ENCODE measurements at places on chromosomes 2 and 18. TPM values are rescaled to one million over a fixed set of nuclear protein-coding genes. Genes with fewer than 3 reads are reported as not detected.

DNA sequence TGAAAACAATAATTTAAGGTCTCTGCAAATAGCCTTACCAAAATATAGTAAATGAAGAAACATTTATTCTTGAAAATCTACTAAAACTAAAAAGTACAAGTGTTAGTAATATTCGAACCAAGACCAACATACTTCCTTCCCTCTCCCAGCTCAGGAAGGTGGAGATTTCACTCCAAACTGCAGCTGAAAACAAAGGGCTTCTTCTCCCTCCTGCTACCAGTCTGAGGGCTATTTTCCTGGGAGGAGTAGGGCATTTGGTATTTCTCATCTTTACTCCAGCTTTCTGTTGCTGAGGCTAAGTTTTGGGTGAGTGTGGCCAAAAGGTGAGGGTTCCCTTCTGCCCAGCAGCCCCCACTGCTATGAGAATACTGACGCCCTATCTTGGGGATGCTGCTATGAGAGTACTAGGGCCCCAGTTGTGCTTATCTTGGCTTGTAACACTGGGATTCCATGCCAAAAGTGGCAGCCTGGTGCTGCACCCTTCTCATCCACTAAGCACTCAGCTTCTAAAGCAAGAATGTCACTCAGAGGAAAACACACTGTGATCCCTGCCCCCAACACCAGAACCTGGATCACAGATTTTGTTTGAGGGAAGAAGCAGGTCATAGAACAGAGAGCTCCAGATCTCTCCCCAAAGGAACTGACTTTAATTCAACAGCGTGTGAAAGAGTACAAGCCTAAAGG lies 130.7 kb upstream of the KLF7 start:
- H3K27ac ChIP-seq, result no peak overlapping the region
- no peaks in the 10 kb centered on the region for H3K27me3 ChIP-seq
- no peak overlapping the region for H3K4me3 ChIP-seq

DNA sequence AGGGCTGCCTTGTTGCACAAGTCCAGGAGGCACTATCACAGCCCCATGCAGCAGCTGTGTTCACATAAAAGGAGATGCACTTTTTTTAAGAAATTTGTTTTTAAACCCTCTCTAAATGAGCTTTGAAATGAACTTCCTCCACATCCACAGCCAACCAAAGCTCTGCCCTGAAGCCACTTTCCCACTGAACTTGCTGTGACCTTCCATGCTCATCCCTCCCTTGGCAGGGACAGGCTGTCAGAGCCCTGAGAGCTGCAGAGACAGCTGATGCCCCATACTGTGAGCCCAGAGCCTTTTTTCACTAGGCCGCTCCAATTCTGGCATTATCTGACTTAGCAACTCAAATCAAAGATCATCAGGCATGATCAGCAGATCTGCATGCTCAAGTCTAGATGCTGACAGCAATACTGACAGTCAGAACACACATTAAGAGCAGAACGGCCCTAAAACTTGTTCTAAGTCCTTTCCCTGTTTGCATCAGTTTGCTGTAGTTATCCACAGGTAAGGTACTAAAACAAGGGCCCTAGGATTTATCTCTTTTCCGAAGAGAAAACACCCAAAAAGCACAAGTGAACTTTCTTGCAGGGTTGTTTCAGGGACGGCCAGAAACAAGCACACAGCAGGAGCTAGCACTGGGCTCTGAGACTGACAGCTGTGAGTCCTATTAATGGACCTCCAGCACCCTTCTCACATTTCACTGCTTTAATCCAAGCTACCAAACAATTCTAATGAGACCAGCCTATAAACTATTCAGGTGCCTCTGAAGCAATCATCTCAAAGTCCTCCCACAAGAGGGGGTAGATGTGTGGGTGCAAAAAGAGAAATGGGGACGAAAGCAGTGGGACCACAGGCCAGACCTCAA lies 34.9 kb downstream of the RNU4ATAC start:
- H3K27me3 ChIP-seq, result no peaks in the 10 kb centered on the region
- H3K4me3 ChIP-seq, result no peak overlapping the region
- DNase-seq, result no peak
- no peaks in the 10 kb centered on the region for H3K36me3 ChIP-seq
- H3K4me1 ChIP-seq, result peaks cover 8% of the 10 kb centered on the region

- no peak overlapping the region for H3K27ac ChIP-seq
- no peaks in the 10 kb centered on the region for H3K4me1 ChIP-seq
- no peak for DNase-seq
- no peaks in the 10 kb centered on the region for H3K27me3 ChIP-seq
- H3K36me3 ChIP-seq, result no peaks in the 10 kb centered on the region
- no peak overlapping the region for H3K4me3 ChIP-seq
Observed at GRCh38 chr2:50749216-50749615, 282.7 kb downstream of the NRXN1 start.

GRCh38 chr2:83340424-83340823 lies 1118.7 kb downstream of the SUCLG1 start:
- H3K36me3 ChIP-seq, result no peaks in the 10 kb centered on the region
- peak; percentile 34 for DNase-seq
- no peak overlapping the region for H3K27ac ChIP-seq
- H3K4me3 ChIP-seq, result no peak overlapping the region
- no peaks in the 10 kb centered on the region for H3K27me3 ChIP-seq
- no peaks in the 10 kb centered on the region for H3K4me1 ChIP-seq

DNA sequence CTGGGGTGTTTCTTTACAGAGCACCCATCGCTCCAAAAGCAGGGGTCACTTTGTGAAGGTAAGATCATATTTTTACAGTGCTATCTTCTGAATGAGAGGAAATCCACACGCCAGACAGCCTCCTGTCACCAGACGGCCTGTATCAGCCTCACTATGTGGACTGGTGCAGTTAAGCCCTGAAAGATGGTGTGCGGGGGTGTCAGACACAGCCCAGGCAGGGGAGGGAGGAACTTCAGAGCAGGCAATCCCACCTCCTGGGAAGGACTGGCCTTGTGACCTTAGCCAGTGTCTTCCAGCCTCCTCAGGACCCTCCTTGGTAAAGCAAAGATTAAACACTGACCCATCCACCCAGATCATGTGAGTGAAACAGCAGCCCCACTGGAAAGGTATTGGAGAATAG lies 249.4 kb upstream of the CTAGE1 start:
- no peak overlapping the region for H3K27ac ChIP-seq
- H3K4me1 ChIP-seq, result peaks cover 3% of the 10 kb centered on the region
- H3K4me3 ChIP-seq, result no peak overlapping the region
- DNase-seq, result no peak
- H3K27me3 ChIP-seq, result no peaks in the 10 kb centered on the region

GRCh38 chr2:69300650-69301049 lies 86.4 kb downstream of the GFPT1 start:
- no peaks in the 10 kb centered on the region for H3K36me3 ChIP-seq
- peaks cover 8% of the 10 kb centered on the region for H3K27me3 ChIP-seq
- no peak for DNase-seq
- no peak overlapping the region for H3K27ac ChIP-seq

DNA sequence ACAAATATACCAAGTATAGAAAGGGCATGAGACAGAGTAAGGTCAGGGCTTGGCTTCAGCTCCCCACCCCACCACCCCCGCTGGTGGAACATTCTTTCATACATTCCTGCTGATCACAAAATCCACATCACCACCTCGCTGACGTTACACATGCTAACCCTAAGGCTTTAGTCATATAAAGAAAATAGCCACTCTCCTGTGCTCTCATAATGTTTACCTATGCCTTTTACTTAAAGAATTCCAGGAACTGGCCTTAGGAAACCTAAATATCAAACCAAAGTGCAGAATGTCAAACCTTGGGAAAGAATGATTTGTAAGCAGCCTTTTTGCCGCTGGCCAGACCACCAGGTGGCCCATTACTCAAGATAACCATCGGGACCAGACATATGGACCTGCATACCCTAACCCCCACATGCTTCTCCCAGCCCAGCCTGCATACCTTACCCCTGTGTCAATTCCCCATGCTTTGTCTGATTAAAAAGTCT lies 136.3 kb upstream of the SLC39A10 start:
- no peak for DNase-seq
- no peaks in the 10 kb centered on the region for H3K36me3 ChIP-seq
- H3K4me1 ChIP-seq, result peaks cover 9% of the 10 kb centered on the region
- no peaks in the 10 kb centered on the region for H3K27me3 ChIP-seq

GRCh38 chr2:235149240-235149659 lies 197.4 kb downstream of the SH3BP4 start:
- no peak overlapping the region for H3K4me3 ChIP-seq
- no peaks in the 10 kb centered on the region for H3K4me1 ChIP-seq
- no peak overlapping the region for H3K27ac ChIP-seq
- no peaks in the 10 kb centered on the region for H3K27me3 ChIP-seq

DNA sequence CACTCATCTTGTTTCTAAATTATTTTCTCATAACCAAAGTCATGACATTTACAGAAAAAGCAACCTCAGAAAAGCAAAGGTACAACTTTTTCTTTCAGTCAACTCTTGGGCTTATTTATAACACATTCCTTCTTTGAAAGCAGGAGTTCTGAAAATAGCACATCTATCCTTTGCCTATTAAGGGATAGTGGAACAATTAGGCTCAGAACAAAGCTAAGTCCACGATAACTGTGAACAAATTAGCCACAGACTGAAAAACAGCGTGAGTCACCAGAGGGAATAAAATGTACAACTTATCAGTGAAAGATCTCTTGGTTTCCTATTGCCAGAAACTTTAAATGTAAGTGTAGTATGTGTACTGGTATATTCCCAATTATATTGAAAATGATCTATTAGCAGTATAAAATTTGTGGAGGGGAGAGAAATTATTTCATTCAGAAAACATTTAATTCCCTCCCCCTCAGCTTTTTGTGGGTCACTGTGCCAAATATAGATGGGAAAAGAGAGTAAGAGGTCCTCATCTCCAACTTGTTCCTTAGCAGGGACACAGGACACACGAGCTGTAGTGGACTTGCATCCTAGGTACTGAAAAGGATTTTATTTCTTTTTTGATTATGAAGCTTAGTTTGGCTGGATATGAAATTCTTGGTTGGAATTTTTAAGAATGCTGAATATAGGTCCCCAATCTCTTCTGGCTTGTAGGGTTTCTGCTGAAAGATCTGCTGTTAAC lies 15.4 kb upstream of the MATN3 start:
- H3K27me3 ChIP-seq, result no peaks in the 10 kb centered on the region
- peaks cover 13% of the 10 kb centered on the region for H3K36me3 ChIP-seq
- DNase-seq, result no peak

DNA sequence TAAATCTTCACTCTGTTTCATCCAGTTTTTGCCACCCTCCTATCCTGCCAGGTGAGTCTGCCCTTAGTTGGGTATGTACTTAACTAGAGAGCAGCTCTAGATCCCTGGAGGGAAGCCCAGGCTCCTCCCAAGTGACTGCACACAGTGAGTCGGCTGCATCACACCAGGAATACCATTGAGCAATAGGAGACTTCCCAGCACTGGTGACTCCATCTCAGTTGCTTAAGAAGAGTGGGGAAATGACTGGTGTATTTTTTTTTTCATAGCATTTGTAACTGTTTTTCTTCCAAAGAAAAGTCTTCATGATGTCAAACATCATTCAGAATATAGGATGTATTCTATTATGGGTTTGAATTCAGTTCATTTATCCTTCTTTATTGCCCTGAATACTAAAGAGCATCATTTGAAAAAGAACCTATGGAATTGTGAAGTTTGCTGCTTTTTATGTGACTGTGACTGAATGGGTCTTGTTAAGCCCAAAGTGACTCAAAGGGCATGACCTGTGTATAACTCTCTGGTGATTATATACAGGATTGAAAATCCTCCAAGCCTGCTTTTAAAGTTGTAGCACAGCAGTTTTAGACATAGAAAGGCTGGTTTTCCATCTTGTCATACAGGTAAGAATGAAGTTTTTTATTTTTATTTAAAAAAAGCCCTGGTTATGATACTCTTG lies 84.3 kb downstream of the MAP3K20 start:
- no peak overlapping the region for H3K27ac ChIP-seq
- no peaks in the 10 kb centered on the region for H3K4me1 ChIP-seq
- peaks cover 4% of the 10 kb centered on the region for H3K36me3 ChIP-seq
- H3K4me3 ChIP-seq, result no peak overlapping the region
- no peak for DNase-seq
- H3K27me3 ChIP-seq, result no peaks in the 10 kb centered on the region

DNA sequence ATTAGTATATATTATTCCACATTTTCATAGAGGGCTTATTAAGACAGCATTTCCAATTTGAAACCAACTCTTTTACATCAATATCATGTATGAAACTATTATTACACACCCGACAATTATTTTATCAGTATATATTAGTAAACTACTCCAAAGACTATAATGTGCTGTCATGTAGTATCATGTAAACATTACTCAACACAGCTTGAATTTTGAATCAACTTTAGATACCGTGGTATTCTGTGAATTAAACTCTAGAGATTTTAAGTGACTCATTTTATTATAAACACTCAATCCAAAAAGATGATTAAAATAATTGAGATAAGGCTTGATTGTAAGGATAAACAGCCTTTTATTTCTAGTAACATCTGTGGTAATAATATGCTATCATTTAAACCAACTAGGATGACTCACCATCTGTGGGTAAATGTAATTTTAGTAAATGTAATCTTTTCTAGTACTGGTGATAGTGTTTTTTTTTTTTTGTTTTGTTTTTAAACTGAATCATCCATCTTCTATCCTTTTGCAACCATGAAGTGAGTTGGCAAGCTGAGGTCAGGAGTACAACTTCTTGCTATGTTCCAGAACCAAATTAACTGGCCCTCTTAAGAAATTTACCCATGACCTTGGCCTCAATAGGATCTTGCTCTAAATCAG lies 144.3 kb upstream of the SMAD7 start:
- no peak for DNase-seq
- H3K4me3 ChIP-seq, result no peak overlapping the region
- H3K27ac ChIP-seq, result no peak overlapping the region
- H3K36me3 ChIP-seq, result peaks cover 6% of the 10 kb centered on the region
- H3K4me1 ChIP-seq, result peaks cover 13% of the 10 kb centered on the region

GRCh38 chr2:237648016-237648381 lies 20.6 kb downstream of the LRRFIP1 start:
- H3K27ac ChIP-seq, result no peak overlapping the region
- no peaks in the 10 kb centered on the region for H3K36me3 ChIP-seq
- no peaks in the 10 kb centered on the region for H3K27me3 ChIP-seq
- no peak for DNase-seq
- no peaks in the 10 kb centered on the region for H3K4me1 ChIP-seq

DNA sequence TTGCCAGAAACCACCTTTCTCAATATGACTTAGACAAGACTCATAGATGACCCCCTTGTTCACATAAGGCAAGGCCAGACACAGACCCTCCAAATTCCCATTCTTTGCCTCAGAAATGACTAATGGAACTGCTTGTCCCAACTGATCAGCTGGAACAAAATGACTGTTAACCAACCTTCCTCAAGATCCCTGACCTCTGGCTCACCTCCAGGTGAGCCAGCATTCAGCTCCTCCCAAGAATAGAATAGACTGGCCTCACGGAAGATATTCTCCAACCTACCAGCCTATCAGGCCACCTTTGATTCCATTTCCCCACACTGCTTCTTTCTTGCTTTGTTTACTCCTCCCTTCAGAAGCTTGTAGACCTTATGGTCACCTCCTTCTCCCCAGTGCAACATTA lies 195.7 kb upstream of the VWC2L start:
- no peak overlapping the region for H3K4me3 ChIP-seq
- H3K27me3 ChIP-seq, result no peaks in the 10 kb centered on the region
- DNase-seq, result no peak
- no peaks in the 10 kb centered on the region for H3K4me1 ChIP-seq

- H3K4me3 ChIP-seq, result no peak overlapping the region
- peaks cover 13% of the 10 kb centered on the region for H3K4me1 ChIP-seq
- DNase-seq, result no peak
- no peaks in the 10 kb centered on the region for H3K36me3 ChIP-seq
- H3K27me3 ChIP-seq, result no peaks in the 10 kb centered on the region
Observed at GRCh38 chr2:42934580-42935186, 142.3 kb upstream of the HAAO start.

- no peak overlapping the region for H3K4me3 ChIP-seq
- no peaks in the 10 kb centered on the region for H3K27me3 ChIP-seq
- no peaks in the 10 kb centered on the region for H3K36me3 ChIP-seq
- H3K4me1 ChIP-seq, result no peaks in the 10 kb centered on the region
Observed at GRCh38 chr2:84257831-84258230, 201.2 kb downstream of the SUCLG1 start.

ANKRD30B gene
- not detected for total RNA-seq

TDRD15 gene
- total RNA-seq, result 0.05 TPM
